ENCODE measurements at places on chromosomes 1 and 21.

GRCh38 chr21:46538262-46538661 is 66.6 kb downstream of the S100B start:
- no peak for DNase-seq

- no peak for DNase-seq
Measured at GRCh38 chr1:183070923-183071618, 47.9 kb downstream of the LAMC1 start.

- no peak for DNase-seq
Measured at GRCh38 chr1:27572679-27573426, 31.1 kb downstream of the AHDC1 start.

GRCh38 chr1:89670163-89670562 is 37.2 kb downstream of the LRRC8C start:
- DNase-seq, result no peak

DNA sequence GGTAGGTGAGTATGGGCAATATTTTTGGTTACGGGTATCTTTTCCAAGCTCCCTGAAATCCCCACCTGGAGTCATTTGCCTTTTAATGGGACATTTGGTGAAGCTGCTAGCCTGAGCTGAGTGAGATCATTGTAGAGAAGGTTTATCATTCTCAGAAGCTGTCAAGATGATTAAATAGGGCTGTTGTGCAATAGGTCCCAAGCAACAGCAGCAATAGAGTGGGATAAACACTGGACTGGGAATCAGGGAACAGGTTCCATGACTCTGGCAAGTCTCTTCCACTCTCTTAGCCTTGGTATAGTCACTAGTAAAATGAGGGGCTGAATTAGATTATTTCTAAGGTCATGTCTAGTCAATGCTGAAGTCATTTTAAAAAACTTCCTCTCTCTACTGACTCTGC is 30.3 kb upstream of the FAM78B start:
- DNase-seq, result no peak

DNA sequence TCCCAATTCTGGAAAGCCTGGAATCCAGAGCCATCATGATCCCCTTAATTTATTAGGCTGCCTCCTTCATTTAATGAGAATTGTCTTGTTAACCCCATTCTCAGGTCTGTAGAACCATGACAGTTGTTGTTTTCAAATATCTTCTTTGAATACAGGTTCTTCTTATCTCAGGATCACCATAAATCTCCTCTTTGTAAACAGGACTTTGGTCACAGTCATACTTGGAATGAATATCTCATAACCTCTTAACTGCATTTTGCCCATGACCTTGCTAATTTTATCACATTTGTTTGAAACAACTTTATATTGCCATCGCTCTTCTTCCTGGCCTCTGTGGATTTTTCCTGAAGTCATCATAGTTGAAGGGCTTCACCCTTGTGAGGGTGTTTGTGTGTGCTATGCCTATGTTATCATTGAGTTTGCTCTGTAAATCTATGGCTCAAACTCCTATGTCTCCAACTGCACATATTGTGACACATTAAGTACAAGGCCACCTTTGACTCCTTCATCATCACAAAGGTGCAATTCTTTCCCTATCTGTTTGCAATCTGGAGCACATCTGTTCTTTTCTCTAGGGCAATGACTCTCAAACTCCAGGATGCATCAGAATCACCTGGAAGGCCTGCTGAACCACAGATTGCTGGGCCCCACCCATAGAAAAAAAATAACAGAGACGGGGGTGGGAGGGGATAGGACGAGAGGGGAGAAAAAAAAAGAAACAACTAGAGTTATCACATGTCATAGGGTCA is 54.2 kb downstream of the FCRL5 start:
- DNase-seq, result no peak

- DNase-seq, result no peak
Measured at GRCh38 chr1:150311762-150312161, 9.6 kb upstream of the PRPF3 start.

DNA sequence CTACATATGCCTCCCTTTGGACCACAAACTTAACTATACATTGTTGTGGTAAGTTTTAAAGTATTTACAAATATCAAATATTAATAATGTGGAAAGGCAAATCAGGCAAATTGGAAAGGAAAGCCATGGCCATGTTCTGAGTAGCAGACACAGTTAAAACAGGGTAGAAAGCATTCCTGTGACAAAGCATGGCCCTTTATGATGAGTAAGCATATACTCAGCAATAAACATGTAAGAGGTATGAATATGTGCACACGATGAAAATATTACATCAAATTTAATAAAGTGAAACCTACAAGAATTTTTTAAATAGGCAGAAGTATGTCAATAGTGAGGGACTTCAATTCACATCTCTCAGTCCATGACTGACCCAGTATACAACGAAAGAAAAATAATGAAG is 389.2 kb downstream of the DSCAM start:
- DNase-seq, result no peak

DNA sequence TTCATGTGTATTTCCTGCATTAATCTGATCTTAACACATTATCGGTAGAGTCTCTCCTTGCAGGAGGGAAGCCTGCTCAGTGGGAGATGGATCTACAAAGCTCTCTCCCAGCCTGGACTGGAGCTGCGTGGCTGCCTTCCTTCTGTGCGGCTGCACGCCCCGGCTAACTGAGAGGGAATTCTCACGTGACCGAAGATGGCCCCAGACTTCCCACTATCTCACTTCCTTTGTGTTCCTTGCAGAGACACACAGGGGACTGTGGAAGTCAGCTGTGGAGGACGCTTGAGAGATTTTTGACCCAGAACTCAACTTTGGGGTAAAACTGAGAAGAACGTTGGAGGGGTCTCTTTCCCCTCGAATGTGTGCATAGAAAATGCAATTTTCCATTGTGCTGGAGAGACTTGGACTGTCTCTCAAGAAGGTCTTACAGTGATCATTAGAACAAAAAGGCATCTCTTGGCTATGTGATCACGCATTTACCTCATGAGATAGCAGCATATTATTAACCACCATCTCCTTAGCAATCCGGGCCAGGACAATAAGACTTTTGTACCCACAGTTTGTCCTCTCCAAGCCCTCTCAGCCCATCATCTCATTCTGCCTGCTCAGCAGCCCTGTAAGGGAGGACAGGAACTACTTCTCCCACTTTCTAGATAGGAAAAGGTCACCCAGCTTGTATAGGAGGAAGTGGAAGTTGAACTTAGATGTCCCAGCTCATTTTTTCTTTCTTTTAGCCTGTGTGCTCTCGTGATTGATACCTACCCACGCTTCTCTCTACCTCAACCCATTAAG is 49.3 kb upstream of the TARBP1 start:
- no peak for DNase-seq

GRCh38 chr1:235423214-235423652 is 56.0 kb downstream of the TBCE start:
- no peak for DNase-seq

GRCh38 chr1:193709607-193710006 is 523.2 kb upstream of the B3GALT2 start:
- DNase-seq, result no peak

GRCh38 chr1:231636157-231636556 is 9.6 kb downstream of the DISC1 start:
- DNase-seq, result no peak

GRCh38 chr1:213669964-213670691 is 317.6 kb upstream of the PROX1 start:
- no peak for DNase-seq

Data from effector CD4-positive, alpha-beta T cell (primary cell).